Heart left ventricle (tissue), 16 donors: ENCODE measurements at places on chromosomes 4 and X.

DNA sequence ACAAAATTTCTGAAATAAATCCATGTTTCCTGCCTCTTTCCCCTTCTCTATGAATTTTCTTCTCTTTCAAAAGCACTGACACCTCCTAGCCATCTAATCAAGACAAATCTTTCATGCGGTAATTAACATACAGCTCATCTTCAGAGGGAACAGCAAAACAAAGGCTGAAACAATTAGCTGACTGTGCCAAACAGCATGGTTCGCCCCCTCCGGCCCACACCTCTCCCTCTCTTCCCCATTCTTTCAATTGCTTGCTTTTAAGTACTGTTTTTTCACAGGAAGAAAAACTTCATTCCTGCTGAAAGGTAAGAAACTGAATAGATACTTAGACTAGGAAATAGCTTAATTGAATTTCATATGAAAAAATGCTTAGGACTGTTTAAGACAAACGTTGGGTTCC lies 291.1 kb upstream of the NOCT start:
- DNase-seq: no peak
- no peak overlapping the region for H3K27ac ChIP-seq
- H3K27me3 ChIP-seq: no peaks in the 10 kb centered on the region
- H3K4me1 ChIP-seq: no peaks in the 10 kb centered on the region
- no peak overlapping the region for H3K4me3 ChIP-seq
- H3K36me3 ChIP-seq: no peaks in the 10 kb centered on the region

GRCh38 chr4:154033921-154034320 lies 245.0 kb upstream of the SFRP2 start:
- no peak overlapping the region for H3K4me3 ChIP-seq
- DNase-seq: no peak
- no peaks in the 10 kb centered on the region for H3K4me1 ChIP-seq
- H3K27me3 ChIP-seq: no peaks in the 10 kb centered on the region

- no peak overlapping the region for H3K4me3 ChIP-seq
- no peak for DNase-seq
- no peak overlapping the region for H3K27ac ChIP-seq
- H3K4me1 ChIP-seq: no peaks in the 10 kb centered on the region
Observed at GRCh38 chr4:186345184-186345583, 79.2 kb downstream of the F11 start.

- H3K4me3 ChIP-seq: no peak overlapping the region
- no peaks in the 10 kb centered on the region for H3K36me3 ChIP-seq
- no peak for DNase-seq
- peaks cover 7% of the 10 kb centered on the region for H3K4me1 ChIP-seq
Observed at GRCh38 chr4:184167576-184167975, 50.1 kb downstream of the ENPP6 start.

DNA sequence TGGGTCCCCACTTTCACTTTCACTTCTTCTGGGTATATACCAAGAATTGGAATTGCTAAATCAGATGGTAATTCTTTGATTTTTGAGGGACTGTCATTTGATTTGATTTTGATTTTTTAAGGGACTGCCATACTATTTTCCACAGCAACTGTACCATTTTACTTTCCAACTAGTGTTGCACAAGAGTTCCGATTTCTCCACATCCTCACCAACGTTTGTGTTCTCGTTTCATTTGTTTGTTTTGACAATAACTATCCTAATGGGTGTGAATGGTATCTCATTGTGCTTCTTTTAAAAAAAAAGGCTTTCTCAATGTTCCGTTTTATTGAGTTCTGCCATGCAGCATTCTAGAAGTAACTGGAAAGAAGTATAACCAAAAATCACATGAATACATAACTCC lies 62.6 kb downstream of the C4orf46 start:
- H3K4me1 ChIP-seq: no peaks in the 10 kb centered on the region
- no peak overlapping the region for H3K27ac ChIP-seq
- H3K36me3 ChIP-seq: no peaks in the 10 kb centered on the region
- DNase-seq: no peak
- H3K4me3 ChIP-seq: no peak overlapping the region

- H3K4me3 ChIP-seq: no peak overlapping the region
- H3K36me3 ChIP-seq: no peaks in the 10 kb centered on the region
- DNase-seq: no peak
Observed at GRCh38 chrX:147736045-147736444, 175.7 kb upstream of the FMR1 start.

GRCh38 chrX:41452565-41453356 lies 5.6 kb downstream of the NYX start:
- no peak overlapping the region for H3K4me3 ChIP-seq
- no peak for DNase-seq
- no peak overlapping the region for H3K27ac ChIP-seq
- H3K36me3 ChIP-seq: no peaks in the 10 kb centered on the region
- H3K27me3 ChIP-seq: no peaks in the 10 kb centered on the region

DNA sequence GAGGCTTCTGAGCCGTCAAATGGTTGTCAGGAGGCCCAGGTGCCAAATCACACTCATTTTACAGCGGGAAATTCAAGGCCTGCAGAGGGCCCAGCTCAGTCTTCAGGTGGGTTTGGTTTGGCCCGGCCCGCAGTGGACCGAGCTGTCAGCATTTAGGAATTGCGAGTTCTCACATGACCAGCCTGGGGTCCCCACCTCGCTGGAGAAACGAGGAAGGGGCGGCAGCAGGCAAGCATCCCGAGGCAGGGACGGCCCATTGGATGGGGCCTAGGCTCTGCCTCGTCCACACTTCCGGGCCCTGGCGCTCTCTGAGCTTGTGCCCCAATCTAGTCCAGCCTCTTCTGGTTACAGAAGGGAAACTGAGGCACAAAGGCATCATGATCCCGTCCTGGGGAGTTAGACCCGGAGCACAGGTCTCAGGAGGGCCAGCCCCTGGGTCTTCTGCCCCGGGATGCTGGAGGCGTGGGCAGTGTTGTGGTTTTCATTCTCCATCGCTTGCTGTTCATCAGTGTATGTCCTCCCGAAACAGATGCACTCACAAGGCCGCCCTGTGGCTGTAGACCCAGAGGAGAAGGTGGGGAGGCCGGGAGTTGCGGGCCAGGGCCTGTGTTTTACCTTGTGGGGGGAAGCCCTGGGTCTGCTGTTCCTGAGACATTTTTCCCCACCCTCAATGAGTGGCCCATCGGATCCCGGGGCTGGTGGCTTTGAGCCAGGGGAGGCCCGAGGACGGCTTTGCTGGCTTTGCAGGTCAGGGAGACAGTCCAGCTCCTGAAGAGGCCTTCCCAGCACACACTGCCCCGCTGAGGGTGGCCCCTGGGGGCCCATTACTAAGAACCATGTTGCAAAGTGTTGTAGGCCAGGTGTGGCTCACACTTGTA lies 8.9 kb downstream of the PSAPL1 start:
- no peak overlapping the region for H3K27ac ChIP-seq
- no peaks in the 10 kb centered on the region for H3K27me3 ChIP-seq
- H3K4me3 ChIP-seq: no peak overlapping the region
- peak; percentile 15 for DNase-seq
- no peaks in the 10 kb centered on the region for H3K4me1 ChIP-seq

DNA sequence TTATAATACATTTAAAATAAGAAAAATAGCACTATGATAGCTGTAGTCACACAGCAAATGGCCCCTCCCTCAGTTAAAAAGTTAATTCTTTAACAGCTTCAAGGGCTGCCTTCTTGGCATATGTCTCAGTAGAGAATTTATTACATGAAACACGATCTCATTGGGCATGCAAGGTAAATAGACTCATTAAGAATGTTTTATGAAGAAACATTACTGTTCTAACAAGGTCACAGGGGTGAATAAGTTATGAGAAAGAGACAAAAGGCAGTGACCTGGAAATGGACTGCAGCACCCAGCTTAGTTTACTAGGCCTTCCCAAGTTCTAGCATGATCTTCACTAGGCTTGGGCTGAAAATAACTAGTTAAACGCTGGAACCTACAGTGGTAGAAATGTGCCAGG lies 277.7 kb downstream of the NR3C2 start:
- H3K27me3 ChIP-seq: no peaks in the 10 kb centered on the region
- H3K4me3 ChIP-seq: no peak overlapping the region
- DNase-seq: no peak
- peaks cover 46% of the 10 kb centered on the region for H3K4me1 ChIP-seq
- no peaks in the 10 kb centered on the region for H3K36me3 ChIP-seq

- peaks cover 44% of the 10 kb centered on the region for H3K4me1 ChIP-seq
- H3K27me3 ChIP-seq: no peaks in the 10 kb centered on the region
- no peaks in the 10 kb centered on the region for H3K36me3 ChIP-seq
- peak overlapping the region; percentile 26 for H3K4me3 ChIP-seq
Observed at GRCh38 chr4:37908488-37909331, 17.8 kb downstream of the TBC1D1 start.

DNA sequence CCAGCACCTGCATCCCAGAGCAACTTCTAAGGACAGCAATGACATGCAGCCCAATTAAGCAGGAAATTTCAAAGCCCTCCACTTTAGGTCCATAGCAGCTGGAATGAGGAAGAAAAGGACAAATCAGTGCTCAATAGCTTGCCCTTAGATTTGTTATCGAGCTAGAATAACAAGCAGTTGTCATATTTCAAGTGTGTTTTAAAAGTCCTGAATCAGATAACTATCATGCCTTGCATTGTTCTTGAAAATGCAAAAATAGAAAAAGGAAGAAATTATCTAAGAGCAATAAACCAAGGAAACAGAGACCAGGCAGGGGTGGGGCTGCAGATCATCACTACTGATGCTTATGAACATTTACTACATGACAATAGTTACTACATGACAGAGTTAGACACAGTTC lies 43.9 kb upstream of the KLF3 start:
- no peak overlapping the region for H3K4me3 ChIP-seq
- no peak for DNase-seq
- no peaks in the 10 kb centered on the region for H3K4me1 ChIP-seq
- no peak overlapping the region for H3K27ac ChIP-seq

DNA sequence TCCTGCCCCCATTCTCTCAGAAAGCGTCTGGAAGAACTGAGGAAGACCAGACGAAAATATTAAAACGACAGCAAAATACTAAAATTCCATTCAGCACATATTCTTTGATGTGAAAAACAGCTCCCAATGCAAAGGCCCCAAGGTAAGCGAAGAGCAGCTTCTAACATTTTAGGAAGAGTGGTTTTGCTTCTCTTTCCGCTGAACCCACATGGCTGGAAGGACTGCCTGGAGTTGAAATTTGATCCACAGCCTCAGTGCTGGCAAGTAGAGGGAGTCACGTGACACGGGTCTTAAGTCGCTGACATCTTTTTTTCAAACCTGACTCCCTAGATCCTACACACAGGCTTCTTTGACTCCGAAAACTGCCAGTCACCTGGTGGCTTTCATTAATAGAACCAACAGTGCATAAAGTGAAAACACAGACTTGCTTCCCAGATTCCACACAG lies at the start of gene FAM13A:
FAM13A (minus strand) TSS at position 233 of the 446 bp plus-strand sequence; CDS start at position 12, 221 bp downstream.
- H3K27me3 ChIP-seq: no peaks in the 10 kb centered on the region
- H3K4me1 ChIP-seq: no peaks in the 10 kb centered on the region
- peak; percentile 77 for DNase-seq
- H3K27ac ChIP-seq: peak within 1 kb of the TSS; percentile 73
- H3K4me3 ChIP-seq: peak within 1 kb of the TSS; percentile 29

GRCh38 chr4:159608436-159608835 lies 505.6 kb downstream of the RAPGEF2 start:
- H3K36me3 ChIP-seq: no peaks in the 10 kb centered on the region
- H3K4me1 ChIP-seq: no peaks in the 10 kb centered on the region
- no peak for DNase-seq
- no peaks in the 10 kb centered on the region for H3K27me3 ChIP-seq
- H3K4me3 ChIP-seq: no peak overlapping the region
- no peak overlapping the region for H3K27ac ChIP-seq

DNA sequence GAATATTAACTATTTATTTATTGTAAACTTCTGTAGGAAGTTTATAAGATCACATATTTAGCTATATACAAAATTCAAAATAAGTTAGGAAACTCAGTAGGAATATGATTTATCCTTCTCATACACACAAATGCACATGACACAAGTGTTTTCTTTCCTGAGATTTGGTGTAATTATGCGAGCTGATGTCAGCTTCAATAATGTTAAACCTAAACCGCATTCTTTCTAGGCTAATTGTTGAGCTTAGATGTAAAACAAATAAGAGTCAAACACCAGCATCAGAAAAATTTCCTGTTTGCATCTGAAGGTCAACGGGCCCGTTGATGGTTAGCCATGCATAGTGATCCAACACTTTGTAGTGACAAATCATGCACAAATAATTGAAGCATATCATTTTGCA lies 30.8 kb downstream of the RASGEF1B start:
- DNase-seq: no peak
- peaks cover 97% of the 10 kb centered on the region for H3K36me3 ChIP-seq
- no peak overlapping the region for H3K27ac ChIP-seq
- no peaks in the 10 kb centered on the region for H3K4me1 ChIP-seq
- H3K27me3 ChIP-seq: no peaks in the 10 kb centered on the region
- no peak overlapping the region for H3K4me3 ChIP-seq

DNA sequence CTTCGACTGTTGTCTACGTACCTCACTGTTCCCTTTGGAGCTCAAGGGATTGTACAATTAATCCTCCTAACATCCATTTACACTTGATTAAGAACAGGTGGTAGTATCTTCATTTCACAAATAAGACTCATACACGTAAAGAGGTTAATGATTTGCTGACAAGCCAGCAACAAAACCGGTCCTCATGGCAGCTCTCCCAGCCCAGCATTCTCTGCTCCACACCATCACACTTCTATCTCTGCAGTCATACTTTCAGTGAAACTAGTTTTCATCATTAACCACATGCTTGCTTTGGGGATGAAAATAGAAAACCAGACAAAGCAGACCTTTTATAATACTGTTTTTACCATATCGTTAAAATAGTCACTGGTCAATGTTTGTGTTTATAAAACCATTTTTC lies 28.7 kb upstream of the CASK start:
- no peak for DNase-seq
- no peak overlapping the region for H3K4me3 ChIP-seq

GRCh38 chrX:40975951-40976350 lies 109.3 kb upstream of the USP9X start:
- H3K36me3 ChIP-seq: no peaks in the 10 kb centered on the region
- no peaks in the 10 kb centered on the region for H3K4me1 ChIP-seq
- no peak overlapping the region for H3K27ac ChIP-seq

DNA sequence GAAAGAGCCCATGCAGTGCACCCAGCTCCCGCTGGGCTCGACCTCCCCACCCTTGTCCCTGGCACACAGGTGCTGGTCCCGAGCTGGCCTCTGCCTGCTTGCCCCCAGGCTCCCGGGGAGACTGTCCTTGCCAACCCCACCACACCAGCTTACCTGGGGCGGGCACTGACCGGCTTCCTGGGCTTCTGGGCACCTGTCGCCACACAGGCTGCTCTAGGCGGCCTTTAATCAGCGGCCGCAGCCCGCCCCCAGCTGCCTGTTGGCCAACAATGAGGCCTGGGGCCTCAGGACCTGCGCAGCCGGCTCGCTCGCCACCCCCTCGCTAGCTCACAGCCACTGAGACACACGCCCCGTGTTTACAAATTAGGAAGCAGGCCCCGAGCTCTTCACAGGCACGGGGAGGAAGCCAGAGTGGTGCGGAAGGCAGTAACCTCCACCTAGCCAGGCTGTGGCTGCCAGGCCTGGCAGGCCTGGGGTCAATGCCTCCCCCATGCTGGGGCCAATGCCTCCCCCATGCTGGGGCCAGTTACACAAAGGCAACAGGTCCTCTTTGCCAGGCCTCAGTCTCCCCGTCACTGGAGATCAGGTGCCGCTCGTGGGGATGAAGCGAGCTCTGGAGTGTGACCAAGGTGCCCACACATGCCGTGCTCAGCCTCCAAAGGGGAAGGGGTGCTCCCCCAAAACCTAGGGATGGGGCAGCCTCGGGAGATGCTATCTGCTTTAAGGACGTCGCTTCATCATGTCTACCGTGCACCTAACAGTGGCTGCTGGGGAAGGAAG lies at the start of gene TREX2:
TREX2 (minus strand) TSS at position 201 of the 780 bp plus-strand sequence. CDS start 626 bp downstream, outside the sequence.
- H3K27ac ChIP-seq: no peak within 1 kb of the TSS
- H3K27me3 ChIP-seq: no peaks in the 10 kb centered on the region

- no peaks in the 10 kb centered on the region for H3K27me3 ChIP-seq
- no peak overlapping the region for H3K27ac ChIP-seq
- no peaks in the 10 kb centered on the region for H3K36me3 ChIP-seq
- H3K4me1 ChIP-seq: no peaks in the 10 kb centered on the region
- no peak overlapping the region for H3K4me3 ChIP-seq
- no peak for DNase-seq
Observed at GRCh38 chr4:81930506-81931238, 443.1 kb downstream of the HNRNPD start.
